ENCODE measurements at places on chromosomes 7 and 10.

- peak; percentile 59 for DNase-seq
Measured at GRCh38 chr7:128405471-128406313, 4.1 kb downstream of the IMPDH1 start.

DNA sequence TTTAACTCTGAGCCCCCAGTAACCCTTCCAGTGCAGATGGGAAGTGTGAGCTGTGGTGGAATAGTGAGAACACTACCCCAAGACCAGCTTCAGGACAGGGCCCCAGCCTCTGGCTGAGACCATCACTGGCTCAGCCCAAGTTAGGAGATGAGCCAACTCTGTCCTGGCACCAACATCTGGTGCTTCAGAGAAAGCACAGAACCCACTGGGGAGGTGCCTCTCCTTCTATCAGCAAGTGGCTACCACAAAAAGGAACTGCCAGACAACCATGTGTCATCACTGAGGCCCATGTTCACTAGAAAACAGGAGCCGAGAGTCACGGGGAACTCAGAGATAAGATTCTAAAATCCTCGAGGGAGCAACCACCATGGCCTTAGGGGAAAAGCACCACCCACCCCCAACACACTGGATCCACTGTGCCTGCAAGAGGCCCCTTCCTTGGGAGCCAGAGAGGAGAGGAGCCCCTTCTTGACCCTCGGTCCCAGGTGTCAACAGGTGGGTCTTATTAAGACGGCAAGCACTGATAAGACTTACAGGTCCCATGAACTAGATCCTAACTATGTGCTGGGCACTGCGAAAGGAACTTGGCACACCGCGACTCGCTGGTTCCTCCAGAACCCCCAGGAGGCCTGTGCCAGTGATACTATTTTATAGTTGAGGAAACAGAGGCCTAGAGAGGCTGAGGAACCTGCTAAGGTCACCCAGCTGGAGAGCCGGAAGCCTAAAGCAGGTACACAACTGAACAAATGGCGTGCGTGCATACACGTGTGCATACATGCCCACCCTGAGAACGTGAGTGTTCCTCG is 102.7 kb downstream of the FAM53B start:
- peak; percentile 29 for DNase-seq

- DNase-seq = peak; percentile 20
Measured at GRCh38 chr10:18793951-18794350, 134.7 kb downstream of the ARL5B start.

DNA sequence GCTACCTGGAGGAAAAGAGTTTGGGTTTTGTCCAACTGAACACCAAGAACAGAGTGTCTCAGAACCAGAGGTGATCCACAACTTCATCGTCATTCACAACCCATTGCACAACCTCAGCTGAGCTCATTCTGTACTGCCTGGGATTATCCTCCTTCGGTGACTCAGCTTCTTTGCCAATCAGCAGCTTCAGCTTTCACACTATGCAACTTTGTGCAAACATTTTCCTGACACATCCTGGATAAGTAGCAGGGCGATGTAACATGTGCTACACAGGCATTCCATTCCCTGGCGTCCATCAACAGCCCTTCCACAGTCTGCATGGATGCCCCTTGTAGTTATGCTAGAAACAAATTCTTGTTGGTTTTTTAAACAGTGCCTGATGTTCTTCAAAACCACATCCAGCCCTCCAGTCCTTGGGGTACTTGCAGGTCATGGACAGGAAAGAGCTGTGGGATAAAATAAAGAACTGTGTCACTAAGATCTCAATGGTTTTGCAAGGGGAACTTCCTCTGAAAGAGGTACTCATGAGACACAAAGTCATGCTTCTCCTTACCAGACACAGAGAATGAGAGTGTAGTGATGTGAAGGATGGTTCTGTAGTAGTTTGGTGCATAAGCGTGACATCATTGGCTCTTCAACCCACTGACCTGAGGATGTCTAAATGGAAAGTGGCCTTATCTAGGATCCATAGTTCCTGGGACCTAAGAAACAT is 478.5 kb downstream of the KIF20B start:
- peak; percentile 98 for DNase-seq

GRCh38 chr7:2438775-2439174 is 35.4 kb downstream of the CHST12 start:
- DNase-seq = no peak

GRCh38 chr10:12614177-12614995 is 265.0 kb downstream of the CAMK1D start:
- no peak for DNase-seq

GRCh38 chr7:1542841-1543747 is 12.6 kb downstream of the MAFK start:
- no peak for DNase-seq

- peak; percentile 40 for DNase-seq
Measured at GRCh38 chr10:117462816-117463544, 79.6 kb upstream of the EMX2 start.

DNA sequence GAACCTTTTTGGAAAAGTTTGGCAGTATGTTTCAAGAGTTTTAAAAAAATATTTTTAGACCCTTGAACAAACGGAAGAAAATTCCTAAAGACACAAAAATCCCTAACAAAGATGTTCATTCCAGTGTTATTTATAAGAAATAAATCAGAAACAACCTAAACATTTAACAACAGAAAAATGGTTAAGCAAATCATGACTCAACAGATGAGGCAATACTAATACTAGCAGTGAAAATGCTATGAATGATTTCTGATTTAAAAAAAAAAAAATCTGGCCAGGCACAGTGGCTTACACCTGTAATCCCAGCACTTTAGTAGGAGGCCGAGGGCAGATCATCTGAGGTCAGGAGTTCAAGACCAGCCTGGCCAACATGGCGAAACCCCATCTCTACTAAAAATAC is 61.0 kb downstream of the ARHGAP12 start:
- DNase-seq = peak; percentile 29

DNA sequence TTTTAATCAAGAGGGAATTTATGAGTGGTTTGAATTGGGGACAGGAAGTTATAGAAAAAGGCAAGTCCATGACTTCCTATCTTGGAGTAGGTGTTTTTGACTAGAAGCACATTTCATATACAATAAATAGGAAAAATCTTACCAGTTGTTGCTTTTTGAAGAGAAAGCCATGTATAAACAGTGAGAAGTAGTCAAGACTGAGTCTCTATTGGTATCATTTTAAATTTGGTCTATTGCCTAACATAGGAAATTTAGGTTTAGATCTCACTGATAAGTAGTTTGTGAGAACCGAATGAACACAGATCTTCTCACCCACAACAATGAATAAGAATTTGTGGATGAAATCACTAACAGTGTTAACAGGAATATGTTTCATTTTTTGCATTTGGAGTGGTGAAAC is 387.2 kb downstream of the BBS9 start:
- DNase-seq = no peak

DNA sequence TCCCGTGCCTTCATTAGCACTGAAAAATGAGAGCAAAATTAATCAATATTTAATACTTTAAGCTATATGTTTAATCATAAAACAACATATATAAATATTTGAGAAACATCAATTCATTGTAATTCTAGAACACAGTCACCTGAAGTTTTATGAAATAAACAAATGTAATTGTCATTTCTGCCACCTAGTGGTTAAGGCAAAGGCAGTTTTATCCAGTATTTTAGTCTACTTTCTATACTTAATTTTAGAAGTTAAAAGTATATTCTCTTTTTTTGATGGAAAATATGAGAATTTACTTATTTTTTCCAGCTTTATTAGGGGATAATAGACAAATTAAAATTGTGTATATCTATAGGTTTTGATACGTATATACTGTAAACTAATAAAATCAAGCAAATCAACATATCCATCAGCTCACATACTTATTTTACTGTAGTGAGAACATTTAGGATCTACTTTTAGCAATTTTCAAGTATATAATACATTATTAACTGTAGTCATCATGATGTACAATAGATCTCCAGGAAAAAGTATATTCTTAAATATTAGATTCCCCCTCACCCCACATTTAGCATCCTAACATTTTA is 16.9 kb downstream of the PCGF6 start:
- DNase-seq = peak; percentile 14

- DNase-seq = peak; percentile 54
Measured at GRCh38 chr7:21903020-21903786, 42.5 kb downstream of the CDCA7L start.

DNA sequence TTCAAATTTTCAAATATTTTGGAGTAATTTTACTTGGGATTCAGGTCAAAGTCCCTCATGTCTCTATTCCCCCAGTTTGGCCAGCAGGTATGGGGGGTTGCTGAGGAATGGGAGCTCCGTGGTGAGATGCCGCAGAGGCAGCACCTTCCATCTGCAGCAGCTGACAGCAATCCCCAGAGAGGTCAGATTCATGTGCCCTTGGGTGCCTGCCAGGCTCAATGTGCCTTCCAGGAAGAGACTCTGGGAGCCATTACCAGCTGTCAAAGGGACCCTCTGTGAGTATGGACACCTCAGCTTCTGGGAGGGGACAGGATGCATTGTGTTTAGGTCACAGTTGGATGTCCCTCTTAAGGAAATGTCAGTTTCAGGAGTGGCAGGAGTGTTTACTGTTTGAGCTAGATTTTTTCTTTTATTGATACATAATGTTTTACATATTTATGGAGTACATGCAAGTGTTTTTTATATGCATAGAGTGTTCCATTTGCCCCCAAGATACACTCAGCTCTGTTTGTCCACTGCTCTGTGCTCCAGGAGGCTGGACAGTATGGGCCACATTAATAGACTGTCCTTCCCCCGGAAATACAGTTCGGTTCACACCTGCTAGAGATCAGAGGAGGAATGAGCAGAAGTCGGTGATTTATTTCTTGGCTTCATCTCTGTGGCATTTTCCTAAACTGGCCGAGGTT is 75.3 kb upstream of the GRB10 start:
- no peak for DNase-seq

DNA sequence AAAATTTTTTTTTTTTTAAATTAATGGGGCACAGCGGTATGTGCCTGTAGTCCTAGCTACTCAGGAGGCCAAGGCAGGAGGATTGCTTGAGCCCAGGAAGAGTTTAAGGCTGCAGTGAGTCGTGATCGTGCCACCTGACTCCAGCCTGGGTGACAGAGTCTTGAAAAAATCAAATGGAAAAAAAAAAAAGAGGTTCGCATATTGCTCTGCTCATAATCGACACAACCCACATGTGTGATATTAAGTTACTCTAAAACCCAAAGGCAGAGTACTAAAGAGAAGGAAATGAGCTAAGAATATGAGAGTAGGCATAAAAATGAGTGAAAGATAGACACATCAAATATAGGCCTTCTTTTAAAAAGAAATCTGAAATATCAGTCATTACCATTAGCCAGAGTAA is 66.3 kb downstream of the IGF2BP3 start:
- no peak for DNase-seq

GRCh38 chr7:65454469-65454868 is 80.8 kb downstream of the ZNF92 start:
- DNase-seq = no peak

DNA sequence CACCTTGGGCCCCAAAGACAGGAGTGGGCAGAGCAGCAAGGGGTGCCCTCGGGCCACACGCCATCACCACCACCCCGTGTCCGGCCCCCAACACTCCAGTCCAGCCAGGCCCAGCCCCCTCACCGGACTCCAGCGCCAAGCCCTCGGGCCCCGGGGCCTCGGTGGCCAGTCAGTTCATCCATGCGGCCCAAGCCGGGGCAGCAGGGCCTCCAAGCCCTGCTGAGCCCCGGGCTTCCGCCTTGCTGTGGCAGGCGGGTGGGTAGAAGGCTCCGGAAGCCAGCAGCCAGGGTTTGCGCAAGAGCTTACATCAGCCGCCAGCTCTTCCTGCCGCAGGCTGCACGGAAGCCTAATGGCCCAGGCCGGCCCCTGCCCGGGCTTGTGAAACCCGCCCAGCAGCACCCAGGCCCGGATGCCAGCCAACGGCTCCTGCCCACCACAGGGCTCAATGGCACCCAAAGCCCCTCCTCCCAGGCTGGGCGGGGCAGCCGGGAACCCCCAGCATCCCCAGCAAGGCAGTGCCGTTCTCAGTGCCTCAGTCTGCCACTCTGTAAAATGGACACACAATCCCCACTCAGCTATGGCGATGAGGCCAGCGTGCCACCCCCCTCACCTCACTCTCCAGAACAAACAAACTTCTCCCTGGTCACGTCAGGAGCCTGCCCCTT is 26.5 kb downstream of the TNRC18 start:
- peak; percentile 70 for DNase-seq

GRCh38 chr10:110812583-110812982 is 59.1 kb upstream of the PDCD4 start:
- DNase-seq = no peak

DNA sequence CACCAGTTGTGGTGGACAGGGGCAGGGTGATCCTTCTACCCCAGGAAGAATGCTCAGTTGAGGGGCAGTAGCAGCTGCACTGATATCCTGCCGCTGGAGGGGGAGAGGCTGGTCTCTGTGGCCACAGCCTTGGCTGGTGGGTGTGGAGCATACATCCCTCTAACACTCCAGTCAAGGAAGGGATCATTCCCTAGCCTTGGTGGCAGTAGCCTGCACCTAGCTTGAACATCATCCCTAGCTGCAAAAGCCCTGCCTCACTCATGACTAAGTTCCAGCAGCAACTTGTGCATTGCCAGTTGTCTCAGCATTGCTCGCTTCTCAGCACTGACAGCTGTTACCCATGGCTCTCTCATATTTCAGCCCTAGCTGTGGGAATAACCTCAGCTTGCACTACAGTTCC is 688.9 kb upstream of the POT1 start:
- DNase-seq = no peak

DNA sequence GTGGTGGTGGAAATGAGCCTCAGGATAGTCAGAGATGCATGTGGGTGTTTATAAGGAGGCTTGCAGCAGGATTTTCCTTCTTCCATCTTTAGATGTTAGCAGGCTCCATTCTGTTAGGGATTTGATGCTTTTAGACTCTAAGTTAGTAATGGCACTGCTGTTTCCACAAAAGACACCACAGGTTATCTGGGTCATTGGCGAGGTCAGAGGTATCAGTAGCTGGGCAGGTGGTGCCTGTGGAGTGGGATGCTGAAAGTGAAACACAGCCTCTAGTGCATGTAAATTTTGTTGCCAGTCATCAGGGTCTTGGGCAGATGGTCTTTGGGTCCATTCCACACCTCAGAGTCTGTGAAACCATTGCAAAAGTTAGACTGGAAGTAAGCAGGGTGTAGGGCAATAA is 833 bp upstream of the PAX4 start:
- DNase-seq = no peak

DNA sequence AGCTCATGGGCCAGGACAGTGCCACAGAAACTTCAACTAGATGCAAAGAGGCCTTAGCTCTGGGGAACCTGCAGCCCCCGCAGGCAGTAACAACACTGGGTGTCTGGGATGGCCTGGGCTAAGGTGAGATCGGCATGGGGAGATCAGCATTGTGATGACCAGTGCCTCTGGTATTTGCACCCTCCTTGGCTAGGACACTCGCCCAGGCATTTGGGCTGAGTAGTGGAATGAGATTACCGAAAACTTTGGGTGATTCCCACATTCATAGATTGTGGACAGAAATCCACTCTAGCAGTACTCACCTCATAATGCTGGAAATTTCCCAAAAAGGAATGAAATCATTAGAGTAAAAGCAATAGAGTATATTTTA is 70.6 kb upstream of the ZMIZ2 start:
- DNase-seq = peak; percentile 44

GRCh38 chr10:62689712-62690111 is 114.8 kb upstream of the ADO start:
- DNase-seq = no peak
